ENCODE measurements at places on chromosomes 13 and 19. TPM values are rescaled to one million over a fixed set of nuclear protein-coding genes. Genes with fewer than 3 reads are reported as not detected.

CALR gene
- 365 TPM for total RNA-seq

ZNF878 gene
- 0.16 TPM for total RNA-seq

BRCA2 gene
- total RNA-seq = 0.38 TPM

ZNF560 gene
- total RNA-seq = 0.16 TPM

DNA sequence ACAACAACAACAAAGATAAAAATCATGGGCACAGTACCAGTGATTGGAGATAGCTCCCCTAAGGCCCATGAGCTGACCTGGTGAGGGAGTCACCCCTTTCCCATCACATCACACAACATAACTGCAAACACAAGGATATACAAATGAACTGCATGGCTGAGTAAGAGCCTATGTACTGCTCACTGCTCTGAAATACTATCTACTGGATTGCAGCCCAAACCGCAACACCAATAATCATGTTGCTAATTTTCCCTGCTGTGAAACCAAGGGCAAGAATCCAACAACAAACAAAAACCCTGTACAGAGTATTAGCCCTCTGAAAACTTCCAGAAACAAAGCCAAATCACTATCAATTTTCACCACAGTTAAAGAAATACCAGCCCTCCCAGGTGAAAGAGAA, 1893.2 kb downstream of the PCDH9 start:
- DNase-seq = no peak

DNA sequence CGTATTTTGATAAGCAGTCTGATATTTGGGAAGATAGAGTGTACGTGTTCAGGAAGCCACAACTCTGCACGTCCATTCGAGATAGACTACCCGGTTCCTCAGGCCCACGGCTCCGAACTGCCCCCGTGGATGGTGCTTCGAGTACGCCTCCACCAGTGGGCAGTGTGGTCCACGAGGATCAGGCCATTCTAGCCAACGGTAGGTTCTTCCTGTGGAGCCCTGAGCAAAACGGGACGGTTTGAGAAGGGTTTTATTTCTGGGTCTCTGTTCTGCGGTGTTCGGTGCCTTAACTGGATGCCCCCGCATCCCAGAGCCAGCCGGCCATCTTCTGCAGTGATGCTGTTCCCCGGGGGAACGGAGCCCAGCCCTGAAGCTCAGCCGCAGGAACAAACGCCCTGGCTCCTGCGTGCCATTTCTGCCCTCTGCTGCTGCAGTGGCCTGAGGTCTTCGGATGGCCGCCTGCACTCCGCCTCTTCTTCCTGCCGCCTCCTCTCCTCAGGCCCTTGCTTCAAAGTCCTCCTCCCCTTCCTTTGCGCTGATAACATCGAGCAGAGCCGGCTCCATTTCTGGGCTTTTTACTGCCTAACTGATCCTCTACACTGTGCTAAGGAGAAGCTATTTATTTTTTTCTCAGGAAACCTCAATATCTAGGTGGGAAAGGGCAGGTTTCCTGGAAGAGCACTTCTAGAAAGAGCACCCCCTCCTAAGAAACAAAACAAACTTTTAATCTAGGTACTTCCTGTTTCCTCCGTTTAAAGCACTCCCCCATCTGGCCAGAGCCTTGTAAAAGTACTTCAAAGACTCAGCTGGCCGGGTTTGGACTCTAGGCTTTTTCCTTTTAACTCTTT, 36.2 kb upstream of the SLC46A3 start:
- peak; percentile 36 for DNase-seq

- DNase-seq = no peak
Measured at GRCh38 chr13:50521831-50522149, 321.7 kb downstream of the DLEU7 start.

DNA sequence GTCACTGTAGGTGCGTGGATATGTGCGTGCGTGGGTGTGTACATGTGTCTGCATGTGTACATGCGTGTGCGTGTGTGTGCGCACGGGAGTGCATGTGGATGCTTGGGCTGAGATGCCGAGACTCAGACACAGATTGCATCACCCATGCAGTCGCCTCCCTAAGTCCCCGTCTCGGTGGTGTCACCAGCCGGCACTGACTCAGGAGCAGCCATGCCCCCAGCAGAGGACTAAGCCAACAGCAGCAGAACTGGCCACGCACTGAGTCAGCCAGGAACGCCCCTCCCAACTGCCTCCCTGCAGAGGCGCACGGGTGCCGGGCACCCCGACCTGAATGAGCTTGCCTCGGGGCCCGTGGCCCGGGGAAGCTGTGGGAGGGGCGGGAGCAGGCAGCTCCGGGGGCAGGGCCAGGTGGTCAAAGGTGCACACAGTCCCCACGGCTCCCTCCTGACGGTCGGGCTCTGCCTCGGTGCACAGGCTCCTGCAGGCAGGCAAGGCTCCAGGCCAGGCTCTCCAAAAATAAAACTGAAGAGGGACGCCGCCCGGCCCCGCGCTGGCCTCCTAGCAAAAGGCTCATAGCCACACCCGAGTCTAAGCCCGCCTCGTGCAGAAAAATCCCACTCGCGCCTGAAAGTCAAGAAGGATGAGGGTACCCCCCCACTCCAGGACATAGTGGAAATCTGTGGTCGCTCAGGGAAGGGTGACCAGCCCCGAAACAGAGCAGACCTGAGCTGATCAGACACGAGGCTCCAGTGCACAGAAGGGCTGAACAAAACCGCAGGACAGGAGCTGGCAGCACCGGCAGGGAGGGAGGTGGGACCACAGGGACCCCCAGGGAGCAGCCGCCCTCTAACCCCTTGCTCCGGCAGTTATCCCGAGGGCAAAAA, 49.2 kb downstream of the GADD45B start:
- DNase-seq = peak; percentile 42

DNA sequence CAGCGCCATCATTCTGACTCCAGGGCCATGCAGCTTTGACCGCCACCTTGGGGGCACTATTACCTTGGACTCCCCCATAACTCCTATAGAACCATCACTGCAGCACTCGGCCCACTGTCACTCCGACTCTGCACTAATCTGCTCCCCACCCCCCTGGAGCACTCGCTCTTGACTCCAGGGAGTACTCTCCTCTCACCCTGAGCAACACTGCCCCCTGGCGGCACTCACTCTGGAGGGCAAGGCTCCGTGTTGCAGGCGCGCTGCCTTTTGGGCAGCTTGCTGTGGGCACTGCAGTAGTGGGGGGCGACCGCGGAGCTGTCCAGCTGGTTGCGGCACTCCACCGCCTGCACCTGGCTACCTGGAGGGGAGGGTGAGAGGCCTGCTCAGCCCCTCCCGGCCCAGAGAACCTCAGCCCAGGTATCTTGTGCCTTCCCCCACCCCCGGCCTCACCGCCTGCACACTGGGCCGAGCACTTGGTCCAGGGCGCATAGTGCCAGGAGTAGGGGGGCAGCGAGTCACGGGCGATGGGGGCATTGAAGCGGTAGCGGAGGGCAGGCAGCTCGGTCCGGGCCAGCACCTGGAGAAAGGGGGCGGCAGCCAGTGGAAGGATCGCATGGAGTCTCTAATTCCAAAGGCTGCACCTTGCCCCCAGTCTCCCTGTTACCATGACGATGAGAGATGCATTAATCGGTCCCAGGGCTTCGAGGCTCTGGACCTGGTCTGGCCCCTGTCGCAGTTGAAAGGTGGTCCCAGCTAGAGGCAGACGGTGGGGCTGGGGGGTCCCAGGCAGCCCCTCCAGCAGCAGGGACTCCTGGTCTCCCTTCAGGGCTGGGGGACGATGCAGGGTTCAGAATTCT, 8.9 kb upstream of the MYO1F start:
- peak; percentile 42 for DNase-seq

All from left ventricle myocardium inferior (tissue), 1 donor.